B cell (primary cell): ENCODE measurements at places on chromosomes 1 and 21. TPM values are rescaled to one million over a fixed set of nuclear protein-coding genes. Genes with fewer than 3 reads are reported as not detected.
A peak's percentile ranks its signal among the peaks of the same experiment; 100 is the strongest.

LY9 gene
- total RNA-seq: 365 and 367 TPM in 2 replicates

AMY1C gene
- total RNA-seq: not detected in 2 replicates

S100A9 gene
- total RNA-seq: 3.9 and 4.2 TPM in 2 replicates

DNA sequence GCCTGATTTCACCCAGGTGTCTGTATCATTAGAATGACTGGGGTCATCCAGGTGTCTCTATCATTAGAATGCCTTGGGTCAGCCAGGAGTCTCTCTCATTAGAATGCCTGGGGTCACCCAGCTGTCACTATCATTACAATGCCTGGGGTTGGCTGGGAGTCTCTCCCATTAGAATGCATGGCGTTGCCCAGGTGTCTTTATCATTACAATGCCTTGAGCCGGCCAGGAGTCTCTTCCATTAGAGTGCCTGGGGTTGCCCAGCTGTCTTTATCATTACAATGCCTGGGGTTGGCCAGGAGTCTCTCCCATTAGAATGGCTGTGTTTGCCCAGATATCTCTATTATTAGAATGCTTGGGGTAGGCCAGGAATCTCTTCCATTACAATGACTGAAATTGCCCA, 61.6 kb downstream of the RNF187 start:
- no peak overlapping the region for H3K27ac ChIP-seq
- no peak for DNase-seq
- H3K4me3 ChIP-seq: no peak overlapping the region
- H3K36me3 ChIP-seq: no peaks in the 10 kb centered on the region
- no peaks in the 10 kb centered on the region for H3K4me1 ChIP-seq
- peaks cover 2% of the 10 kb centered on the region for H3K27me3 ChIP-seq

GRCh38 chr1:75125161-75125726, 8.9 kb upstream of the LHX8 start:
- no peak overlapping the region for H3K4me3 ChIP-seq
- DNase-seq: no peak
- H3K36me3 ChIP-seq: no peaks in the 10 kb centered on the region
- no peaks in the 10 kb centered on the region for H3K4me1 ChIP-seq
- H3K27ac ChIP-seq: no peak overlapping the region

DNA sequence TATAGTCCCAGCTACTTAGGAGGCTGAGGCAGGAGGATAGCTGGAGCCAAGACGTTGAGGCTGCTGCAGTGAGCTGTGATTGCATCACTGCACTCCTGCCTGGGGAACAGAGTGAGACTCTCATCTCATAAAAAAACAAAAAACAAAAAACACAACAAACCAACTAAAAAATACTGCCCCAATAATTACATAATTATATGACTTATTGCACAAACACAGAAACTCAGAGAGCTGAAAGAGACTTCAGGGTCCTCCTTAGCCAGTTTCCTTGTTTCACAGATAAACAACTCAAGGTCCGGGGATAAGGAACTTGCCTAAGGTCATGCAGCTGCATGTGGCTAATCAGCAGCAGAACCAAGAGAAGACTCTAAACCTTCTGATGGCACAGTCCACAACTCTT, 11.9 kb downstream of the EXTL2 start:
- H3K4me1 ChIP-seq: no peaks in the 10 kb centered on the region
- H3K27me3 ChIP-seq: no peaks in the 10 kb centered on the region
- H3K27ac ChIP-seq: no peak overlapping the region

DNA sequence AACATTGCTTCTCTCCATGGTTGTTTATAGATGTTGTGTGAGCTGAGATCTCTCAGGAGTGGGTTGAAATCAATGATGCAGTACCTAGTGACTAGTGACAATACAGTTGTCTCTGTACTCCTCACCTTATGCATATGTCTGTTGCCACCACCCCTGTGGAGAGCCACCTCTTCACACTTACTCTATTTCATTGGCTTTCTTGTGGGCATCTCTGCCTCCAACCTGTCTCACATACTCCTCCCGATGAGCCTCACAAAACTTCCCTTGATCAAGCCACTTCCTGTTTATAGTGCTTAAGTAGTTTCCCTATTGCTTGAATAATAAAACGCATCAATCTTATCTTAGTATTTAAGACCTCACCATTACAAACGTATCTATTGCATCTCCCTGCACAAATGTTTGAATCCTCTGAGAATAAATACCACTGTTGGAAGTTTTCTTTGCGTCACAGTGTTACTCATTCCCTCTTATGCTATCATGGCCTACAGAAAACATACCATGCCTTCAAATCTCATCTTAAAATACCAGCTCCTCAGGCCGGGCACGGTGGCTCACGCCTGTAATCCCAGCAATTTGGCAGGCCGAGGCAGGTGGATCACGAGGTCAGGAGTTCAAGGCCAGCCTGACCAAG, 54.7 kb upstream of the GREM2 start:
- no peaks in the 10 kb centered on the region for H3K27me3 ChIP-seq
- no peak overlapping the region for H3K4me3 ChIP-seq
- no peaks in the 10 kb centered on the region for H3K36me3 ChIP-seq
- no peaks in the 10 kb centered on the region for H3K4me1 ChIP-seq

GRCh38 chr1:201419746-201420607, 1.6 kb downstream of the TNNI1 start:
- no peak for DNase-seq
- no peak overlapping the region for H3K4me3 ChIP-seq

- no peaks in the 10 kb centered on the region for H3K36me3 ChIP-seq
- H3K27me3 ChIP-seq: peaks cover 2% of the 10 kb centered on the region
- H3K27ac ChIP-seq: no peak overlapping the region
- no peak overlapping the region for H3K4me3 ChIP-seq
- peak; percentile 56 for DNase-seq
- peaks cover 4% of the 10 kb centered on the region for H3K4me1 ChIP-seq
Observed at GRCh38 chr1:7070389-7071029, 285.3 kb downstream of the CAMTA1 start.

DNA sequence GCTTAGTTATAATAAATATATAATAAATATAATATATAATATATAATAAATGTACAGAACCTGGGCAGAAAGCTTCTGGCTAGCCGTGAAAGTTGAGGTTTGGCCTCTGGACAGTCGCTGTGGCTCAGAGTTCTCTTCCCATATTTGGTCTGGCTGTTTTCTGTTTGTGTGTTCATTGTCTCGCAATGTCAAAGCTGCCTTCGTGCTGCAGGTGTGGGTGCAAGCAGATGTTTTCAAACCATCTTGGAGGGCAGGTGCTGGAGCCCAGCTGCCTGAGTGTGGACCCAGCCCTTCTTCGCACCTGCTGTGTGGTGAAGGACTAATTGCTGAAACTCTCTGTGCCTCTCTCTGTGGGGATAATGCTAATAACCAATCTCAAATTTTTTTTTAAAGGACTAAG, 3.6 kb upstream of the CSTB start:
- no peaks in the 10 kb centered on the region for H3K36me3 ChIP-seq
- H3K27me3 ChIP-seq: no peaks in the 10 kb centered on the region
- H3K4me3 ChIP-seq: no peak overlapping the region
- H3K4me1 ChIP-seq: peaks cover 10% of the 10 kb centered on the region
- no peak for DNase-seq
- no peak overlapping the region for H3K27ac ChIP-seq

DNA sequence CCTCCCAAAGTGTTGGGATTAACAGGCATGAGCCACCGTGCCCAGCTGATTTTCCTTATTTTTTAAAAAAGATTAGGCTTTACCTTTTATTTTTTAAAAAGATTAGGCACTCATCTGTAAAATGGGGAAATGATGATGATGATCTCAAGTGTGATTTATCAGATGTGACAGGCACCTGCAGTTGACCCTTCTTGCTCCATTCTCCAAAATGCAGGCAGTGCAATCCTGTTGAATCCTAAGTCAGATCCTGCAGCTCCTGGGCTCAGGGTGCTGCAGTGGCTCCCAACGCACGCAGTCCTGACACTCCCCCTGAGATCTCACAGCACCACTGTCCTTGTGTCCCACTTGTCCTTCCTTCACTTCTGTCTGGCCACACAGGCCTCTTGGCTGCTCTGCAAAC, 257.3 kb upstream of the KAZN start:
- no peak overlapping the region for H3K4me3 ChIP-seq
- no peak overlapping the region for H3K27ac ChIP-seq
- DNase-seq: no peak
- H3K4me1 ChIP-seq: no peaks in the 10 kb centered on the region
- no peaks in the 10 kb centered on the region for H3K27me3 ChIP-seq
- no peaks in the 10 kb centered on the region for H3K36me3 ChIP-seq

DNA sequence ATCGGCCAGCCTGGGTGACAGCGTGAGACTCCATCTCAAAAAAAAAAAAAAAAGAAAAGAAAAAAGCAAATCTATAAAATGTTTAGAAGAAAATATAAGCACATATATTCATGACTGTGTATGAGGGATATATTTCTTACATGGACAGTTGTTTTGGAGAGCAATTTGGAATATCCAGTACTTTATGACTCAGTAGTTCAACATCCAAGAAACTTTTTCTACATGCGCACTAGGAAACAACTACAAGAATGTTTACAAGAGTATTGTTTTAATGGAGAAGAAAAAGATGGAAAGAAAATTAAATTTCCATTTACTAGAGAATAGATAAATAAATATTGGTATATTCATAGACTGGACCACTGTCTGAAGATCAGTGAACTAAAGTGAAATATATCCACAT, 77.5 kb downstream of the MAST2 start:
- no peak overlapping the region for H3K4me3 ChIP-seq
- peaks cover 22% of the 10 kb centered on the region for H3K27me3 ChIP-seq
- H3K27ac ChIP-seq: no peak overlapping the region
- peaks cover 2% of the 10 kb centered on the region for H3K4me1 ChIP-seq
- DNase-seq: no peak
- no peaks in the 10 kb centered on the region for H3K36me3 ChIP-seq
